ENCODE measurements at places on chromosomes 5 and 9.

- no peak for DNase-seq
Observed at GRCh38 chr5:176553260-176554085, 4.3 kb downstream of the CDHR2 start.

DNA sequence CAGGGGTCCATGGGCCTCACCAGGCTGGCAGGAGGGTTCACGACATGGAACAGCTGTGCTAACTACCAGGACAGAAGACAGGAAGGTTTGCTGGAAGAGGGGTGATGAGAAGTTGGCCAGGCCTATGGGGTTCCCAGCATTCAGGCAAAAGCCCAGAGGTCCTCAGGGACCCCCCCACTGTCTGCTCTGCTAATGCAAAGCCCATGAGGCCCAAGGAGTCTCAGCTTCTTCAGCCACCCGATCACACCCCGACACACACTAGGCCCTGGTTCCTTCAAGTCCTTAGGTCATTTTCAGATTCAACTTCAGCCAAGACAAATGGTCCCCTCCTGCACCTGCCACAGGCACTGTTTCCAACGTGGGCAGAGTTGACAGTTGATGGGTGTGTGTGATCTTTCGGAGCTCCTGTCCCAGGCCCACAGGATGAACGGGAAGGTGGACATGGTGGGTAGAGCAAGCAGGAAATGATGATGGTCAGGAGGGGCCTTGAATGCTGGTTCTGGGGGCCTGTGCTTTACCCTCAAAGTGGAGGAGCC, 20.4 kb downstream of the ADAMTS2 start:
- no peak for DNase-seq

DNA sequence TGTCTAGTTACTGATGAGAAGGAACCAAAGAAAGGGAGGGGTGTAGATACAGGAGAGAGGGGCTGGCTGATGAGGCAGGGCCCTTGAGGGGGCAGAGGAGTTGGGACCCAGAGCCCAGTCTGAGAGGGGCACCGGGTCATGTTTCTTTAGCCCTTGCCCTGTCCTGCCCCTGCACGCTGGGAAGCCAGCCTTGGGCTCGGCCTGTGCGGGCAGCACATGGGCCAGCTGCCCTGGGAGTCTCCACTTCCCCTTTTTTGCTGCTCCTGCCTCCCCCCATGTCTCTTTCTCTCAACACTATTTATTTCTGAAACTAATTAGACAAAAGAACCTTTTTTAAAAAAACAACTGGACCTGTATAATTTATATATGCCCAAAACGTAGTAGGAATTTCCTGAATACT, 20.5 kb downstream of the MVB12B start:
- DNase-seq: no peak

DNA sequence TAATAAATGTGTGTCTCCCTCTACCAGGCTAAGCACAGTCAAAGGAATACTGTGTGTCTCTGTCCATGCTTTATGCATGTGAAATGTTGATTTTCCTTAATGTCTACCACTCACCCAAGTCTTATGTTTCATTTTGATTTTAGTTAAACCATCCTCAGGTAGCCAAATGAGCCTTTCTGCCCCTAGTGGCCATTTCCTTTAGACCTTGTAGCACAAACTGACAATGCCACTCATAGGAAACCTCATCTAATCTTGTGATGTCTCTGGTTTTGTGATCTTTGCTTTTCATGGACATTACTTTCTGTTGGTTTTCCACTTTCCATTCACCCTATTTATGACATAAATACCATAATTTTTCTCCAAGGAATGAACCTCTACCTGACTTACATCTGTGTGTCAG, 820.8 kb downstream of the MAT2B start:
- no peak for DNase-seq

- no peak for DNase-seq
Observed at GRCh38 chr5:149682532-149683075, 47.5 kb upstream of the PPARGC1B start.

DNA sequence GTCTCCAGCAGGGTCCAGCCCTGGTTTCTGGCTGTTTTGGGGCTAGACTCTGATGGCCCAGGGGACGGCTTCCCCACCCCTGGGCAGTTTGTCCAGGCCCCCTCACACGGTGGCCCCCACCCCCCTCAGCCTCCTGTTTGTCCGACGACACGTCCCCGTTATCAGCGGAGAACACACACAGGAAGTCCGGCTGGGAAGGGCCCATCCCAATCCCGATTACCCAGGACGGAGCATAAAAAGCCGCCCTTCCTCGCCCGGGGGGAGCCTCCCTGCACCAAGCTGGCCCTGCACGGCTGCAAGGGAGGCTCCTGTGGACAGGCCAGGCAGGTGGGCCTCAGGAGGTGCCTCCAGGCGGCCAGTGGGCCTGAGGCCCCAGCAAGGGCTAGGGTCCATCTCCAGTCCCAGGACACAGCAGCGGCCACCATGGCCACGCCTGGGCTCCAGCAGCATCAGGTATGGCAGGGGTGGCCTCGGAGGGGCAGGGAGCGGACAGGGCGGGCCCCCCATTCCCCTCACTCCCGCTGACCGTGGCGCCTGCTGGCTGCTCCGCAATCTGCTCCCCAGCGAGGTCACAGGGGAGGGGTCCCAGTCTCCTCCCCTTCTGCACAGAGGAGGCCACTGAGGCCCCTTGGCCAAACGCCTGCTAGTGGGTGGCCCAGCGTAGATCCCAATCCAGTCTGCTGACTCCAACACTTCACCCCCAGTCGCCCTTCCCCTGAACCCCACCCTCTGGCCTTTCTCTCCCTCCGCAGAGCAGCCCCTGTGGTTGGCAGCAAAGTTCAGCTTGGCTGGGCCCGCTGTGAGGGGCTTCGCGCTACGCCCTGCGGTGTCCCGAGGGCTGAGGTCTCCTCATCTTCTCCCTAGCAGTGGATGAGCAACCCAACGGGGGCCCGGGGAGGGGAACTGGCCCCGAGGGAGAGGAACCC, at the start of gene EGFL7:
TSS of gene EGFL7 (plus strand) at position 261 of the 926 bp plus-strand sequence. CDS start 5,367 bp downstream, outside the sequence.
- DNase-seq: no peak

GRCh38 chr9:135608294-135608998, 30.9 kb downstream of the GLT6D1 start:
- no peak for DNase-seq

GRCh38 chr9:73743826-73744225, 592.2 kb downstream of the ANXA1 start:
- DNase-seq: no peak

GRCh38 chr9:91421971-91422757, 1.5 kb downstream of the NFIL3 start:
- DNase-seq: peak; percentile 68

DNA sequence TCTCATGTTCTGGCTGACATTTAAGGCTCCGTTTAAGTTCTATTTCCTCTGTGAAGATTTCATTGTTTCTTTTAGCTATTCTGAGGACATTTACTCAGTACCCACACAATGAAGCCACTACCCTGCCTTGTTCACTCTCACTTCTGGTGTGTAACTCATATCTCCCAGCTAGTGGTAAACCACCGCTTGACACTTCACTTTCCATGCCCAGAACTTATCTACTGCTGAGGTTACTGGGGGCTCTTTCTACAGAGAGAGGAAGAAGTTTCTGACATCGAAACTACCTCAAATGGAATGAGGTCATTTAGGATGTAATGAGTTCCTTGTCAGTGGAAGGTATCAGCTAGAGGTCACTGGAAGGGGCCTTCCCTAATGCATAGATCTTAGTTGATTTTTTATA, 501.5 kb downstream of the DMAC1 start:
- DNase-seq: no peak

DNA sequence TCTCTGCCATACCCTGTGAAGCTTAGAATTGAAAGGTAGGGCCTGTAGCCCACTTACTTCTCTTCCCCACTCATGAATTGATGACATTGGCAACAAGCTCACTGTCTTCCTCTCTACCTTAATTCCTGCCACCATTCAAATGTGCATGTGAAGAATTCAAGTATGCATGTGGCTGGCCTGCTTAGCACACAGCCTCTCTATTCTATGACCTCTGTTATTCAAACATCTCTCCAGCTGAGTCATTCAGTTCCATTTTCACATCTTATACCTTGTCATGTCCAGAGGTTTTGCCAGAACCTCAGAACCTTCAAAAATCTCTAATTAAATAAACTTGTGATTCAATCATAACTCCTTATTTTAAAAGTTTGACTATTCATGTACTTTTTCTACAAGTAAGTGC, 114.7 kb upstream of the MAN2A1 start:
- no peak for DNase-seq

GRCh38 chr5:139474890-139475791, 4.3 kb downstream of the SMIM33 start:
- peak; percentile 44 for DNase-seq

DNA sequence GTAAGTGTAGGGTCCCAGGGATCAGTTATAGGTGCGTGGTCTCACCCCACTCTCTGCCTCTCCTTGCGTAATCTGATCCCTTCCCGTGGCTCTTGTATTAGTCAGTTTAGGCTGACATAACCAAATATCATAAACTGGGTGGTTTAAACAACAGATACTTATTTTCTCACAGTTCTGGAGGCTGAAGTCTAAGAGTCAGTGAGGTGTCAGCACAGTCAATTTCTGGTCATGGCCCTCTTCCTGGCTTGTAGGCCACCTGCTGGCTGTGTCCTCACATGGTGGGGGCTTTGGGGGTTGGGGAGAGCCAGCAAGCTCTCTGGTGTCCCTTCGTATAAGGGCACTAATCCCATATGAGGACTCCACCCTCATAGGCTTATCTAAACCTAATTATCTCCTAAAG, 32.3 kb downstream of the CARTPT start:
- DNase-seq: no peak

GRCh38 chr9:92402360-92402759, 2.0 kb downstream of the OGN start:
- no peak for DNase-seq

DNA sequence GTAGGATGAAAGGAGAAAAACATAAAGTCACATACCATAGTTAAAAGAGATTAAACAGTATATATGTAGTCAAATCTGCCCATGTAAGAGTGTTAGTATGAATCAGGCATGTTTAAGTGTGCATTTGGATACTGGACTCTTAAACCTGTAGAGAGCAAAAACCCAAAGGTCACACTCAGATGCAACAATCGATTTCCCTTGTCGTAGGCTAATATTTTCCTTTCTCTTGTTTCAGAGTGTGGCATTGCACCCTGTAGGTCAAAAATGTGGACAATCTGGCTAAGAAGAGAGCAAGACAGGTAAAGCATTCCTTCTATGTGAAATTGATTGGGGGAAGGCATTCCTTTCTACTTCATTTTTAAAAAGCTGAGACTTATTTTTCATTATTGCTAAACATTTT, 8.9 kb downstream of the JAKMIP2 start:
- no peak for DNase-seq

- no peak for DNase-seq
Observed at GRCh38 chr5:16487456-16487855, 21.9 kb upstream of the ZNF622 start.

- peak; percentile 39 for DNase-seq
Observed at GRCh38 chr5:169354921-169355320, 54.0 kb upstream of the SLIT3 start.

DNA sequence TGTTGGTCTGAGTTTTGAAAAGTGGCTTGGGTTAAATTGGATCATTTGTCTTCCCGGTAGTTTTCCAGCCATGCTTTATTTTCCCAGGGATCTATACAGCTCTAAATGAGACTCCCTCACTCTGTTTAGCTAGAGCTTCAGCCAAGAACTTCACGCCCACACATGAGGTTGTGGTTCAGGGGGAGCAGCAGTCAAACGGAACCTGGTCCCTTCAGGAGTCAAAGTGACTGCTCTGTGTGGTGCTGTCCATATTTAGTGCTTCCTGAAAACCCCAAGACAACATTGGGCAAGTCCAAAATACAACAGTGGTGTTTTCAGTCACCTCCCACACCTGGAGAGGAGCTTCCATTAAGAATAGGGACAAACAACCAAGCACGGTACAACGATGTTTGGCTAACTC, 90.5 kb downstream of the ANKH start:
- DNase-seq: no peak

DNA sequence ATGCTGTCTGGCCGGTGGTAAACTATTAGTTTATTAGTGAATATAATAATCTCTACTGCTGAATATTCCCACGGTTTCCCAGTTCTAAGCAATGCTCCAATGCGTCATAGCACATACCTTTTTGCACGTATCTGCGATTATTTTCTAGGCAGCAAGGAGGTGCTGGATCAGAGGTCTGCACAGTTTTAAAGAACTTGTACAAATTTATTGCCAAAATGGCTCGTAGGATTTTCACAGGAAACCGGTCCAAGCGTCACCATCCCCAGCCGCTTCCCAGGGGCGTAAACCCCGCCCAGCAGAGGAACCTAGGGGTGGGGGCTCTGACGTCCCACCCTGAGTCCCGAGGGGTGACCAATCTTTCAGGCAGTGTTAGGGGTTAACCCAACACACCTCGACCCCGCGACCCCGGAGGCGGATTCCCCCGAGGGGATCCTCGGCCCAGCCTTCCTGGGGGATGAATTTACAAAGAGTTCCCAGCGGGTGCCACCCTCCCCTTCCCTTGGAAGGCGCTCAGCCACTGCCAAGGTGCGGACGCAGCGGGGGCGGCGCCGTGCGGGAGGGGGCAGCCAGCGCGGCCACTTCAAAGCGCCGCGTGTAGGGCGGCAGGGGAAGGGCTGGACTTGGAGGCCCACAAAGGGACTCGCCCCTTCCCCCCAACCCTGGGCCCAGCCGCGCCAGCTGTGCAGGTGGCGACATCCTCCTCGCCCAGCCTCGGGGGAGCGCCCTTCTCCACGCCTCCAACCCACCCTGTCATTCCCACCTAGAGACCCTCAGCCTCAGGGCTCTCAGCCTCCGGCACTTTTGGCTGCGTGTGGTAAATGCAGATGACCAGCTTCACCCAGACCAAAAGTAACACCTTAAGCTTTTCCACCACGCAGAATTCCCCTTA, 43.5 kb upstream of the TCF7 start:
- DNase-seq: no peak

DNA sequence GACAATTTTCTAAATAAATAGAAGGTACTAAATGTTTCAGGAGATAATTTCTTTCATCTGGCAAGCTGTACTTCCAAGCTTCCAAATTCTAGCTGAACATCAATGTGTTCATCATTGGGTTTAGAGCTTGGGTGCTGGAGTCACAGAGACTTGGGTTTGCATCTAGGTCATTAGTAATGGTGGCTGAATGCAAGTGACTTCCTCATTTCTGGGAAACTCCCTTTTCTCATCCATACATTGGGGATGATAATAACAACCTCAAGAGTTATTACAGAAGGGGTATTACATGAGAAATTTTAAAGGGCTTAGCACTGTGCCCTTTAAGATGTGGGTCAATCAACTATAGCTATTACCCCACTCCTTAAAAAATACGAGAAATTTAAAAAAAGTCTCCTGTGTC, 41.1 kb upstream of the KLF4 start:
- no peak for DNase-seq

- DNase-seq: no peak
Observed at GRCh38 chr5:81739291-81739690, 11.6 kb downstream of the SSBP2 start.

GRCh38 chr9:72925126-72925789, 27.6 kb downstream of the ALDH1A1 start:
- no peak for DNase-seq

- no peak for DNase-seq
Observed at GRCh38 chr5:163505049-163505367, 411 bp upstream of the MAT2B start.

GRCh38 chr9:87085521-87085920, 138.2 kb upstream of the GAS1 start:
- DNase-seq: no peak

All from fibroblast of skin of back (primary cell).